ENCODE measurements at places on chromosomes 2 and 18.

DNA sequence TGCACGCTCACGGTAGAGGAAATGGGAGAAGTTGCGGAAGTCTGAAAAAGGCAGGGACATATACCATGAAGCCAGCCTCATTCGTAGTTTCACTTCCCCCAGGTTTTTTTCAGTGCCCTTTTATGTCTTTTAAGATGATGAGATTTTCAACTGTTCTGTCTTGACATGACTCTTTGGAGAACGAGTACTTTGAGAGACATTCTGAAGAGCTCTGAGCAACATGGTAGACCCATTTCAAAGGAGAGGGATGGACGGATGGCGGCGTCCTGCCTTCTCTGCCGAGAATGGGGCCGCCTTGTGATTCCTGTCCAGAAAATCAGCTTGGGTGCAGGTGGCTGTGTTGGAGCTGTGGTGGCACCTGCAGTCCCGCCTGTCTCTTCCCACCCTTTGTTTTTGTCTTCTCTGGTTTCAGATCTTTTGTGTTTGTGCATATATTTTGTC, 41.7 kb downstream of the SH3BP4 start:
- DNase-seq, result no peak

DNA sequence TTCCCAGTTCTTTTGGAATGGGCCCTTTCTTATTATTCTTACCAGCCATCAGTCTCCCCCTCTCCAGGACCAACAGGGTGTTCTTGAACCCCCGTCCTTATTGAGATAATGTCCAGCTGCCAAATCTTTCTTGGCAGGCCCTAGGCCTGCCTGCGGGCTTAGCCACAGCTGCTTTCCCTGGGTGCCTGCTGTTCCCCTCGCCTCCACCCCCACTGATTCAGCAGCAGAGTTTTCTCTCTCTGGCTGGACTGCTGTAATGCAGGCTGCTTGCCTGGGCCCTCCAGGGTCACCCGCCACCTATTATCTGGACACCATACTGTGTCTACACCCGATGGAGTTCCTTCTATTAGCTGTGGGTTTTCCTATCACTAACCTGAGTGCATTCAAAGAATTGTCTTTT, 395.4 kb upstream of the ATP5MC3 start:
- no peak for DNase-seq

DNA sequence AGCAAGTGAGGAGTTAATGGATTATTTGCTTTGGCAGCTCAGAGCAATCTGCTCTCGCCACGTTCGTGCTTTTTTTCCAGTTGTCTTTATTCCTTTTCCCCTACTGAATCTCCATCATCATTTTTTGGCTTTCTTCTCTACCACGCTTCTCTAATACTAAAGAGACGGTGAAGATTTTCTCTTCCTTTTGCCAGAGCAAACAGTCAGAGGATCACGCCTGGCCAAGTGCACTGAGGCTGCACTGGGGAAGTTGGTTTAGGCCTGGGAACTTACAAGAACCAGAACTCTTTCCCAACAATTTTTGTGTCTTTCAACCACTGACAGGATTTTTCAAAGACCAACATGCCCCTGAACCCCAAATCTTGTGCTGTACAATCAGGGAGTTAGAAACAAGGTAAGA, 172.3 kb downstream of the PID1 start:
- DNase-seq, result no peak

- DNase-seq, result no peak
Measured at GRCh38 chr2:234003972-234004617, 46.4 kb upstream of the SPP2 start.

GRCh38 chr2:122210898-122211856, 455.7 kb downstream of the TSN start:
- DNase-seq, result no peak

GRCh38 chr2:233593201-233593600, 24.2 kb upstream of the UGT1A8 start:
- no peak for DNase-seq

Measured in T-helper 1 cell (primary cell).